ENCODE measurements at places on chromosomes 5 and 9.

DNA sequence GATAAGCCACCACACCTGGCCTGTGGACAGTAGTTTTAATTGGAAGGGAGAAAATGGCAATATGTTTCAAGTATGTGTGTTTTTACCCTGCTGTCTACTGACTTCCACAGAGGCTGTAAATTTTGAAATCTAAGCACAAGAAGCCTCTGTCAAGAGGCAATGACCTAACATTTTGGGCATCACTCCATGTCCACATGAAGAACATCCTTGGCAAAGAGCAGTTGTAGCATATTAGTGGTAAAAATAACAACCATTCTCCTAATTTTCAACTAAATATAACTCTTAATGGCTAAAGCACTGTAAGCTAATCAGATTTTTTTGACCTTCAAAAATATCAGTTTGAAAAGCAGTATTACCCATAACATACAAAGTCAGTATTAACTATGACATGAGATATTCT is 100.3 kb upstream of the APC start:
- no peak for DNase-seq

GRCh38 chr9:12813960-12814876 is 39.4 kb downstream of the LURAP1L start:
- DNase-seq = no peak

DNA sequence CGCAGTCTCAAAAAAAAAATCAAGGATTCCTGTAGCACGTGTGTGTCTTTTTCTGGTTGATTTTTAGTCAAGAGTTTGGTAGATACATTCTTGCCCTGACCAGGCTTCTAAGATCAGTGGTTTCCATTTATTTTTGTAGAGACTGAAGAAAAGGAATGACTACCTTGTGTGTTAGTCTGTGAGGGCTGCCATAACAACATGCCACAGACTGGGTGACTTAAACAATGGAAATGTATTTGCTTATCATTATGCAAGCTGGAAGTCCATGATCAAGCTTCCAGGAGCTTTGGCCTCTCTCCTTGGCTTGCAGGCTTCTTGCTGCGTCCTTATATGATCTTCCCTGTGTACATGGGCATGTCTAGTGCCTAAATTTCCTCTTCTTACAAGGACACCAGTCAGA is 127.0 kb downstream of the CCDC192 start:
- DNase-seq = no peak

DNA sequence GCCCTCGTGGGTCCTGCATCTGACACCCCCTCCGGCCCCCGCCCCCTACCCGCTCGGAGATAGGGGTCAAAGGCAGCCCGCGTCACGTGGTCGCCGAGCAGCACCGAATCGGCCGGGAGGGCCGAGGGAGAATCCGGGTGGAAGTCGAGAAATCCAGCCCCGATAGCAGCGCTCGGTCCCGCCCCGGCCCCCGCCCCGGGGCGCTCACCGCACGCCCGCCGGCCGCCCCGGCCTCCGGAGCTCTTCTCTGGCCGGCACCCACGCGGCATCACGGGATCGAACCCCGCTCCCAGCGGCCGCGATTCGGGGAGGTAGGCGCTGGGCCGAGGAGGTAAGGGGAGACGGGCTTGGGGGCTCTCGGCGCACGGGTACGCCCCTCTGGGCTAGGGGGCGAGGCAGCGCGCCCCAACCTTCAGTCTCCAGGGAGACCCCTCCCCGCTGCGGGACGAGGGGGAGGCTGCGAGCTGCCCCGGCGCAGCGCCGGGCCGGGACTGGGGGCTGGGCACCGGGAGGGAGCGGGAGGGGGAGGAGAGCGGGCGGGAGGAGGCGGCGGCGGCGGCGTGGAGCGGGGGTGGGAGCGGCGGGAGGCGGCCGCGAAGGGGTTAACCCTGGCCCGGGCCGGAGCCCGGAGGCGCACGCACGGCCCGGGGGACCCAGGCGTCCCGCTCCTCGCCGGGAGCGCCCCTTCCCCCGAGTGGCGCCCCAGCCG is 22.1 kb upstream of the NDST1 start:
- DNase-seq = no peak

- DNase-seq = no peak
Measured at GRCh38 chr9:102461156-102461819, 533.8 kb upstream of the CYLC2 start.

- DNase-seq = no peak
Measured at GRCh38 chr5:108028412-108028811, 353.5 kb downstream of the FBXL17 start.

DNA sequence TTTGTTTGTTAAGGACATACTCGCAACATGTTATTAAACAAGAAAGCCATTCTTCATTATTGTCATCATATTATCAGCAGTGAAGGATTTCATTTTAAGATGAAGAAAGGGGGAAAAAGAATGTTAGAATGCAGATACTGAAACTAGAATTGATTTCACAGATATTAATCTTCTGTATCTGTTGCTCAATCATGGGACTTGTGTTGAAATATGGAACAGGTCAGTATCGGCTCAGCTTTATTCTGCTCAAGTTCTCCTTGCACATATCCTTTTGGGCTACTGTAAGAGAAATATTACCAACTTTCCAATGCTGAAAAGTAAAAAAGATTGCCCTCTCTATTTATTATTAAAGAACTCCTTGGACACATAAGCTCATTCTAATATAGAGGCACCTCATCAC is 13.8 kb upstream of the ANXA1 start:
- no peak for DNase-seq

DNA sequence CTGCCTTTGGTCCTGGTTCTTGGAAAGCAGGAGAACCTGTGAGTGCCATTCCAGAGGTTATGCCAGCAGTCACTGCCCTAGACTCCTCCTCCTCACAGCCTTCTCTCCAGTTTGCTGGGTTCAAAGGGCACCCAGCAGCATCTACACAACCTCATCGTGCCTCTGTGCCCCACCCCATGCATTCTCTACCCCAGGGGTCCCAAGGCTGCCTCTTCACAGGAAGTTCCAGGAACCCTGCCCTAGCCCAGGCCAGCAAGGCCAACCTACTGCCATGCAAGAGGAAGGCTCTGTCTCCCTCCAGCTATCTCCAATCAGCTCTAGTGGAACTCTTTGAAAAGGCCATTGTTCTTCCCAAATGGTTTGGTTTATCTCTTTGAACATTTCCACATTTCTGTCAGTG is 21.2 kb downstream of the ENC1 start:
- DNase-seq = no peak

- no peak for DNase-seq
Measured at GRCh38 chr9:134053401-134053871, 14.4 kb downstream of the BRD3 start.

DNA sequence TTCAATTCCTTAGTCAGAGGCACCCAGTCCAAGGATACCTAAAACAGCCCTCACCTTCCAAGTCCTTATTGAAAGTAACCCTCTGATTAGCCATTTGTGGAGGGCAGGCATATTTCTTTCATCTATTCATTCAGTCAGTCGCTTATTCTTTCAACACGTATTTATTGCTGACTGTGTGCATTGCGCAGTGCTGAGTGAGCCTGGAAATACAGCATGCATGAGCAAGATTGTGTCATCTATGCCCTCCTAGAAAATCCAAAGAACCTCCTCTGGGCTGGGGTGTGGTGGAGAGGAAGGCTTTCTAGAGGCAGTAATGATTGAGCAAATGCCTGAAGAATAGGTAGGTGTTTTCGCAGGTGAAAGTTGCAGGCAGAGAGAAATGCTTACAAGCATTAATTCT is 8.5 kb upstream of the FEM1C start:
- DNase-seq = no peak

- no peak for DNase-seq
Measured at GRCh38 chr5:98519571-98519970, 253.9 kb upstream of the RGMB start.

- no peak for DNase-seq
Measured at GRCh38 chr5:37840053-37841034, 503 bp upstream of the GDNF start.

GRCh38 chr5:29263915-29264351 is 1929.6 kb upstream of the CDH6 start:
- no peak for DNase-seq

DNA sequence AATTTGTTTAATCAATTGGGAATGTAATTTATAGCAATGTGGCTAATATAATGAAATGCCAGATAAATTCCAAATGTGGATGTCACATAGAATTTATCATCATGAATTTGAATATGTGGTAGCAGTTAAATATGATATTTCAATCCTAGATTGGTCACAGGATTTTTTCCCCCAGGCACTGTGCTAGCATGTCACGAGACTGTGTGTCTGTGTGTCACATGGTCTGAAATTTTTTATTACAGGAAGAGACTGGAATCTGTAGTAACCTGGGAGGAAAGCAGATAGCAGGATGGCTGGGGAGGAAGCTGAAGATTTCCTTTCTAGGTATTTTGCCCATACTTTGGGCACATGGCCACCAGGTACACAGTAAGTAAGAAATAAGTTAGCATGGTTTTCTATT is 35.4 kb upstream of the MSH3 start:
- DNase-seq = no peak

DNA sequence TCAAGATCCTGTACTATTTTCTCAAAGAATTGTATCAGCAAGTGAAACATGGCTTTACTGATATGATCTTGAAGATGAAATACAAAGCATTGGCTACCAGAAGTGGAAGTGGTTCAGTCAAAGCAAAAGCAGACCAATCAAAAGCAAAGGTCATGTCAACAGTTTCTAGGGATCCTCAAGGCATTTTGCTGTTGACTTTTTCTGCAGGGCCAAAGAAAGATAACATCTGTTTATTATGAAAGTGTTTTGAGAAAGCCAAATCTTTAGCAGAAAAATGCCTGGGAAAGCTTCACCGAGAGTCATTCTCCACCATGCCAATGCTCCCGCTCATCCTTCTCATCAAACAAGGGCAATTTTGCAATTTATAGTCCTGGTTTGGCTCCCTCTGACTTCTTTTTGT is 90.3 kb upstream of the ACO1 start:
- no peak for DNase-seq

- no peak for DNase-seq
Measured at GRCh38 chr5:90193185-90193822, 216.3 kb downstream of the CETN3 start.

DNA sequence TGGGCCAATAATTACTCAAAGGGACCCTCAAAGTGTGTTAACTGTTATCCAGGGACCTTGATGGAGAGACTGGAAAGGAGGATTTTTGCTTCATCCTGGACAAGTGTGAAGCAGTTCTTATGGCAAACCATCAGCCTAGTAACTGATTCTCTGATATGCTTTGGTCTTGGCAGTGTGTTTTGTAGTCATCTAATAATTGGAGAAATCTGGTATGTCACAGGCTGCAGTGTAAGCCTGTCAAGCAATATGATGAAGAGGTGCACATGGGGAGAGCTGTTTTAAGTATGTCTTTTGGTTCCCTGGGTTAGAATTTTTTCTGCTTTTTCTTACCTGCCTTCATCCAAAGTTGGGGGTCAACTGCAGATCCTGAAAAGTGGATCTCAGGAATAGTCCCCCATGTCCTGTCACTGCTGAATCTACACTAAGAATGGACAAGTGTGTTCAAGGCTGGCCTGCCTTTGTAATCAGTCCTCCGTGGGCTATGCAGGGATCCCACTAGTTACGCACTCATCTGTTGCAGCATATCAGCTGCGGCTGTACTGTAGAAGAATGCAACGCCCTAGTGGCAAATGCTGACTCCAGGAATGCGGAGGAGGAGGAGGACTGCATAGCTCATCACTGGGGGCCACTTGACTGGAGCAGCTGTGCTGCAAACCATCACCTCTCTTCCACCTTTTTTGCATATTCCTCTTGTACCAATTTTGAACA is 1.9 kb downstream of the SPTAN1 start:
- peak; percentile 31 for DNase-seq

DNA sequence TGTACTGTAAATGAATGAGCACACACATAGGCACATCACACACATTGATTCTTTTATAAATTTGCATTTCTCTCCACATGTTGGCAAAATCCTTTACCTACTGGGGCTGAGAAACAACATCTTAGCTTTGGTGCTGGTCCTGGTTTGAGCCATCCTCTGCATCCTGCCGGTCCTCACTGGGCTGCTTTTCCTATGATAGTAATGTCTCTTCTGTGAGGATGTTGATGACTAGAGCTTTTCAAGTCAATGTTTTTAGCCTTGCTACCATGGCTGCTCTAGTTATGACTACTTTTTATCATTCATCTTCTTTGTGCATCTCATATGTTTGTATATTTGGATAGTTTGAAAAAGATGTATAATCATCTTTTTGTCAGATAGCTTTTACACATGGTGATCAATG is 280.4 kb upstream of the CD180 start:
- DNase-seq = no peak

DNA sequence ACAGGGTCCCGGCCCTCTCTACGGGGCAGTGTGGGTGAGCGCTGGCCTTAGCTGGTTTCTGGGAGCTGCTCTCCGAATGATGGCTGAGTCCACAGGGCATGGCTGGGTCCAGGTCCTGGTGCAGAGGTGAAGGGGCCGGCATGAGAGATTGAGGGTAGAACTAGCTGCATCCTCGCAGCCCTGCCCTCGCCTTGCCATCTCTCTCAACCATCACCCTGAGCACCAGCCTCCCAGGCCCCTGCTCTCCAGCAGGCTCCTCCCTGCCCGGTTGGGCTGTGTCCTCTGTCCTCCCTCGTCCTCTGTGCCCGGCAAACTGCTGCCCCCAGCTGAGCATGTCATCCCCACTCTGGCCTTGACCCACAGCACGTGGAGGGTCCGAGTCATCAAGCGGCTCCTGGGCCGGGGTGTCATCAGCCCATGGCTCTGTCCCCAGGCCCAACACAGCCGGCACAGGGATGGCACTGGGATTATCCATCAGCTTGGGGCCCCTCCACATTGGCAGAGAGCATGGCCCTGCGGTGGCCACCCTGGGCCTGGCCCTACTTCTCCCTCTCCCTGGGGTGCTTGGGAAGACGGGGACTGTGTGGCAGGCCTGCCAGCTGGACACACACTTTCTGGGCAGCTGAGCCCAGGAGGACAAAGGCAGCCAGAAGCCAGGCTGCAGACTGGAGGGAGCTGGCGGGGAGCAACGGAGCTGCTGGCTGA is 8.4 kb downstream of the FLT4 start:
- peak; percentile 12 for DNase-seq

DNA sequence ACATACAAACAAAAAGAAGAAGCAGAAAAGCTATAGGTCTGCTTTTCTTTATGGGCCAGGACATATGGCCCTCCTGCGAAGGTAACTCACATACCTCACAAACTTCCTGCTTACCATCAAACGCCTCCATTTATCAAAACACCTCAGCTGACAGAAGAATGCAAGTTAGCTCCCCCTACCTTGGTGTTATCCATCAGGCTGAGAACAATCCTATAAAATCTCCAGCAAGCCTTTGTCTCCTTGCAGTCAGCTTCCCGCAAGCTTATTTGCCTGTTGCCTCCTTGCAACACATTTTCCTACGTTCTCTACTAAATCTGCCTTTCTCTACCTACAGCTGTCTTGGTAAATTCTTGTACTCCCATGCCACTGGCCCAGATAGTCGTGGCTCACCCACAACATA is 22.7 kb upstream of the PCA3 start:
- DNase-seq = no peak

DNA sequence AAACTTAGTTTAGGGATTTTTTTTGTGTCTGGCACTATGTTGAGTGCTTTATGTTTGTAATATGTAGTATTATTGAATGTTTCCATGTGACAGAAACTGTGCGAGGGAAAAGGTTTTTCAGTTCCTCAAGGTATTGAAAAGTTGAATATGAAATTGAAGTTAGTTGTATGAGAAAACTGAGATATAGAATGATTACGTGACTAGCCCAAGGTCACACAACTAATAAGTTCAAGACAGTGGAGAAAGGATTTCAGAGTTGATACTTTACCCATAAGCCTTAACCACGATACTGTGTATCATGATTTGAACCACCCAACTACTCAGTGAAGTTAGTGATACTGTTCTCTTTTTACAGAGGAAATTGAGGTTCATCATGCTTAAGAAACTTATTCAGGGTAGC is 5.7 kb downstream of the NIPBL start:
- DNase-seq = no peak

GRCh38 chr5:18961234-18961633 is 1026.8 kb downstream of the CDH18 start:
- DNase-seq = no peak
